Activated naive CD4-positive, alpha-beta T cell treated with anti-CD3 and anti-CD28 coated beads for 36 hours (primary cell): ENCODE measurements at places on chromosomes 2 and 18.

DNA sequence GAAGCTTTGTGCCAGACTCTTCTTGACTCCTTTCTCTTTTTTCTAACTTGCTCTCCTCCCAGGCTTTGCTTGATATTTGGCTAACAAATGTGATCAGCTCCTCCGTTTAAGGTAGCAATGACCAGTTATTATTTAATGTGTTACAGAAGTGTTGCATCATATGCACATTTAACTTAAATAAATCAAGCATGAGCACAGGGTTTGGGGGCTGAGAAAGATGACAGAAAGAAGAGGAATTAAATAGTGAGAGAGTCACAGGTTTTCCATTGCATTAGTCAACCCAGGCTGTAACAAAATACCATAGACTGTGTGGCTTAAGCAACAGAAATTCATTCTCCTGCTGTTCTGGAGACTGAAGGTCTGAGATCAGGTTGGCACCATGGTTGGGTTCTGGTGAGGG lies 343.8 kb downstream of the RPRM start:
- H3K36me3 ChIP-seq: no peaks in the 10 kb centered on the region
- H3K4me3 ChIP-seq: no peak overlapping the region
- no peaks in the 10 kb centered on the region for H3K4me1 ChIP-seq
- H3K27ac ChIP-seq: no peak overlapping the region

GRCh38 chr2:216354306-216354705 lies 18.0 kb downstream of the MARCHF4 start:
- no peak overlapping the region for H3K27ac ChIP-seq
- H3K36me3 ChIP-seq: no peaks in the 10 kb centered on the region
- no peaks in the 10 kb centered on the region for H3K27me3 ChIP-seq
- H3K4me1 ChIP-seq: peaks cover 54% of the 10 kb centered on the region
- DNase-seq: no peak
- no peak overlapping the region for H3K4me3 ChIP-seq

- H3K27ac ChIP-seq: no peak overlapping the region
- H3K27me3 ChIP-seq: peaks cover 4% of the 10 kb centered on the region
- H3K4me1 ChIP-seq: no peaks in the 10 kb centered on the region
- no peaks in the 10 kb centered on the region for H3K36me3 ChIP-seq
- no peak overlapping the region for H3K4me3 ChIP-seq
- no peak for DNase-seq
These were observed 83.0 kb upstream of the SOX11 start for GRCh38 chr2:5609201-5609600.

- no peak overlapping the region for H3K27ac ChIP-seq
- no peak for DNase-seq
- no peaks in the 10 kb centered on the region for H3K27me3 ChIP-seq
- no peak overlapping the region for H3K4me3 ChIP-seq
- no peaks in the 10 kb centered on the region for H3K4me1 ChIP-seq
These were observed 230.2 kb downstream of the ATAD2B start for GRCh38 chr2:23696752-23697045.

- H3K27me3 ChIP-seq: peaks cover 15% of the 10 kb centered on the region
- H3K27ac ChIP-seq: no peak overlapping the region
- no peaks in the 10 kb centered on the region for H3K36me3 ChIP-seq
- H3K4me1 ChIP-seq: no peaks in the 10 kb centered on the region
These were observed 71.3 kb downstream of the PPP1R1C start for GRCh38 chr2:182057002-182057401.
